A172 (cell line): ENCODE measurements at places on chromosomes 4 and X. TPM values are rescaled to one million over a fixed set of nuclear protein-coding genes. Genes with fewer than 3 reads are reported as not detected.

Gene PPARGC1A
- 2.1 and 3.1 TPM in 2 replicates for total RNA-seq

DNA sequence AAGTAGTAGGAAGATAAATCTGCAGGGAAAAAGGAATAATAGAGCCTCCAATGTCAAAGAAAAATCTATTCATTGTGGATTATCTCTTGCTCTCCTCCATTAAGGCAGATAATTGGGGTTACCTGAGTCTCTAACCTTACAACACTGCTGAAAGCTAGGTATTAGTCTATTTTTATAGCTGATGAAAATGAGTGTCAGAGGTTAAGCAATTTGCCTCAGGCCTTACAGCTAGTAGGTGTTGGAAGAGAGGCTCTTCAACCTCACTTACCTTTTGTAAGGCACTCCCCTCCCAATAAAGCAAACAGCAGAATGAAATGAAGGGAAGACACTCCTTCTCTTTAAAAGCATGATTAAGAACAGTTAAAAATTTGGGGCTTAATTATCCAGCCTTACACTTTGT, 45.4 kb upstream of the GAB1 start:
- no peak for DNase-seq

Gene FDCSP
- not detected in 2 replicates for total RNA-seq

DNA sequence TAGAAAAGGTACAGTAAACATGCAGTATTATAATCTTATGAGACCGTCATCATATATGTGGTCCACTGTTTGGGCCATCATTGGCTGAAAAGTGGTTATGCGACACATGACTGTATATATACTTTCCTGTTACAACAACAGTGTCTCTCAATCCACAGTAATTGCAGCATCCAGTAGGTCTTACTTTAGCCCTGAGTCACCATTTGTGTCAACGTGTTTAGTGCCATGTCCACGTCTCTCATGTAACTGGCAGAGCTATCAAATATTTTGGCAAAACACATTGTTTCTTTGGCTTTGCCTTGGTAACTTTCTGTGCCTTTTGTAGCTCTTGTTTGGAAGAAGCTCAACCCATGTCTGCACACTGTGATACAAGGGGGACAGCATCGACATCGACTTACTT, 73.8 kb downstream of the CD38 start:
- DNase-seq = no peak

- no peak for DNase-seq
These were observed 84.4 kb downstream of the JAKMIP1 start for GRCh38 chr4:6115746-6116586.

DNA sequence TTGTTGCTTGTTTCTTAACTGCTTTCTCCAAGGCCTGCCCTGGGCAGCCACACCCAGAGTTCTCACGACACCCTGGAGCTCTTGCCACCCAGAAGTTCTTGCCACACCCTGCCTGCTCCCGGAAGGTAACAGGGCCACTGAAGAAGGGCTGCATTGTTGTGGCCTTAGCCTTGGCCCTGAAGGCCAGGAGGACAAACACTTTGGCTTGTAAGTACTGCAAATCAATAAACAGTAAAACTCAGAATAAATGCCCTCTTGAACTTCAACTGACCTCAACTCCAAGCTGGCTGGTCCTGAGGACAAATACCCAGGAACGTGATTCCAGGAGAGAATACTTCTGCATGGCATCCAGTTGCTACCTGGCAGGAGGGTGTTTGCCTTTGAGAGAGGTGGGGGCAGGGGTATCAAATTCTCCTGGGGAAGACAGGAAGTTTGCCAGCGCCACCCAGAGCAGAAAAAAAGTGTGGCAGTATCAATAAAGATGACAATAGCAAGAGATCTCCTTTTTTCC, 54.1 kb downstream of the TLR10 start:
- peak; percentile 11 for DNase-seq
